ENCODE measurements at places on chromosomes 3 and 15.

GRCh38 chr3:116399701-116400226, 45.5 kb downstream of the LSAMP start:
- DNase-seq: no peak

GRCh38 chr3:98553753-98554152, 22.0 kb downstream of the GPR15 start:
- no peak for DNase-seq

DNA sequence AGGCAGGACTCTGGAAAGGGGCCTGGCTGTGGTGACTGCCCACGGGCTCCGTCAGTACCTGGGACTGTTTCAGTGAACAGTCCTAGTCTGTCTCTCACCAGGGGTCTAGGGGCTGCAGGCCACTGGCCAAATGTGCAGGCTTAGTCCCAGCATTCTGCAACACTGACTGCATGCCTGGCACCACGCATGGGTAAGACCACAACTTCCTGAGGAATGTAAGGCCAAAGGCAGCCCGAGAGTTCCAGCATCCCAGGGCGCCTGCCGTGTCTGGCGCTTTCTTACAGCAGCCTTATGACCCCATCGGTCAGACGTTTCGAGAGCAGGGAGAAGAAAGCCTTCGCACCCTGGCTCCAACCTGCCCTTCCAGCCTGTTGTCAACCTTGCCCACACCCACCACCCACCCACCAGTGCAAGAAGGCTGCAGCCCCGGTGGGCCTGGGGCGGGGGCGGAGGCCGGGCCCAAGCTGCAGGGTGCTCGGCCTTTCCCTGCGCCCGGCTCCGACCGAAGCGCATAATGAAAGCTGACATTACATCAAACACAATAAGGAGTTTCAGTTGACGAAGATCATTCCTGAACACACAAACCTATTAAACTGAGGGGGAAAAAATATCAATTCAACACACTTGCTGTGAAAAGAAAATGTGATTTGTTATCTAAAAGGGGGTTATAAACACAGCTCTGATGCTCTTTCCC, 29.5 kb upstream of the TMEM115 start:
- no peak for DNase-seq

GRCh38 chr15:32956006-32956405, 238.2 kb downstream of the GREM1 start:
- no peak for DNase-seq

DNA sequence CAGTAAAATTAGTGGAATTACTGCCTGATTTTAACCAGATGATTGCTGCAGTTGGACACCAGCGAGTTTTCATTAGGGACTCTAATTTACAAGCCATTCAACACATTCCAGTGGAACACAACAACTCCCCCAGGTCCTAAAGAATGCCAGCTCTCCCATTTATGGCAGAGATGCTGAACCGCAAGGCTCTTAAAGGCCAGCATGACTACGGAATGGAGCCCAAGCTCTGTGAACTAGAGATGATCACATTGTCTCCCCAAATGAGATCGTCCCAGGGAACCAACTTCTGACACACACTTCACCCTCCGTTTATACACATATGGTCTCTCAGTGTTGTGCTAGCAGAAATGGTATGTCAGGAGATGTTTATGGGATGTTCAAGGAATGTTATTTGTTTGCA, 446.2 kb upstream of the NR2F2 start:
- DNase-seq: no peak

- DNase-seq: no peak
Measured at GRCh38 chr3:117045143-117045542, 335.6 kb downstream of the TUSC7 start.

DNA sequence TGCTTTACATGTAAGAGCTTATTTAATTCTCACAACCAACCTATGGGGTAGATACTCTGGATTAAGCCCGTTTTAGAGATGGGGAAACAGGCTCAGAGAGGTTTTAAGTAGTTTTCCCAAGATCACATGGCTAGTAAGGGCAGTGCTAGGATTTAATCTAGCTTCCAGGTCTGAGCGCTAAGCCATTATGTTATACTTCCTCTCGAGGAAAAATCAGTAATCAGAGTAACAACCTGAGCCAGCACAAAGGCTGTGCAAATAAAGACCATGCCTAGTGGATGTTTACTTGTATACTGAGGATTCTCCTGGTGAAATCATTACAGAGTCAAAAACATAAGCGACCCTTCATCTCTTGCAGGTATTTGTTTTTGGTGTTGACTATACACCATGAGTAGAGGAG, 9.0 kb downstream of the FSTL1 start:
- DNase-seq: no peak

DNA sequence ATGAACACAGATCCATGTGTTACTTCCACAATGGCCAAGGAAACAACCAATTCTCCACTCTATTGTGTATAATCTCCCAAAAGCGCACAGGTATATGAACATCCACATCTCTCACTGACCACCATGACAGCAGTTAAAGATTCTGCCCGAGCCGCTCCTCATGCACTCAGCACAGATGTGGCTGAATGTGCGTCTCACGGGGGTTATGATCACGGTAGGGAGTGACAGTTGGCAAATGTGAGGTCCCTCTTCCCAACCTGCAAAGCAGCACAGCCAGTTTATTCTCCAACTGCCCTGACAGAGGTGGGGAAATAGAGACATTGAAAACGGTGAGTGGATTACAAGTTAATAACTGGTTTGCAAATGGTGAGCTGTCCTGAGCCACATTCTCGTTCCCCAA, 17.6 kb downstream of the FOXP1 start:
- DNase-seq: no peak

Data from NCI-H446 (cell line).